ENCODE measurements at places on chromosomes 6 and 20.

DNA sequence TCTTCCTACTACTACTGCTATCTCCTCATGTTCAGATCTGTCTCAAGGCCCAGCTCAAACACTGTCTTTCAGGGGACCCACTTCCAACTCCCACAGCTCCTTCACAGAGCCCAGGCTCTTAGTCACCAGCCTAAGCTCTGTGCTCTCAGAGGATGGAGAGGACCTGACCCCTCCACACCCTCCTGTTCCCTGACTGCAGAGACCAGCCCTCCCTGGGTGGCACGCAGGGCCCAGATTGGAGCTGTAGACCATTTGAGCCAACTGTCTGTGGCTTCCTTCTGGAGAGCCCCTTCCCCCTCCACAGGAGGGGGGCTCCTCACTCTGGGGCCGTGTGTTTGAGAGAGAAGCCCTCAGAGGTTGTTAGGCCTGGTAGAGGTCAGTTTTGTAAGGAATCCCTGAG, 9.8 kb downstream of the SNPH start:
- DNase-seq: no peak

DNA sequence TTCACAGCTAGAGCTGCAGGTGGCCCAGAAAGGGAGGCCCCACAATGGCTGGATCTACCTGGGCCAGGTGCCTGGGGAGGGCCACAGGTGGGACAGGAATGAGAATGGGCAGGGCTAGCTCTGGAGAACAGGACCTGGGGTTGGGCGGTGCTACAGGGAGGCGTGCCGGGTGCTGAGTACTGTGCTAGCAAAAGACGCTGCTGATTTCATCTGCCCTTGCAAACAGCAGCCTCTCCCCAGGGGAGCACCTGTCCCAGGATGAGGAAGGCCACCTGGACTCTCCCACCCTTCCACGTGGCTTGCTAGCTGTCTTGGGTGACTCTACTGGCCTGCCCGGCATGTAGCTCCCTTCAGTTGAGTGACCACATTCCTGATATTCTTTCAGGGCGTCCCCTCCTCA, 6.6 kb upstream of the YTHDF1 start:
- no peak for DNase-seq

GRCh38 chr20:61845233-61845671, 220.4 kb downstream of the TAF4 start:
- no peak for DNase-seq

GRCh38 chr6:27994616-27995015, 37.6 kb downstream of the OR2B6 start:
- no peak for DNase-seq

DNA sequence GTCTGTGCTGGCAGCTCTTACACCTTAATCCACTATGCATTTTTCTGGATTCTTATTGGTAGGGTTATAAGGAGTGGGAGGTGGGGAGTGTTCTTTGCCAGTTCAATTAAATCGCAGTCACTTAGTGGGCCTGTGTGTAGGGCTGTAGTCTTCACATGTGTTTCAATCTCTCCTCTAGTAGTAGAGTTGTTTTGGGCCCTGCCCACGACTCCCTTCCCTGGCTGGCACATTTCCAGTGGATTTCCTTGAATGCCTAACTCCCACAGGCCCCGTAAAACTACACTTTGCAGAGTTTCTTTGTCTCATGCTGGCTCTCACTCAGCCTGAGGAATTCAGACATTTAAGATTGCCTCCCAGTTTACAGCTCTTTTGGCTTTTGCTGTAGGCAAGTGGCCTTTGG, 414.0 kb upstream of the OPRM1 start:
- no peak for DNase-seq

- no peak for DNase-seq
Measured at GRCh38 chr20:11188843-11189603, 515.2 kb upstream of the JAG1 start.

GRCh38 chr20:39913274-39913673, 775.8 kb downstream of the MAFB start:
- DNase-seq: no peak

DNA sequence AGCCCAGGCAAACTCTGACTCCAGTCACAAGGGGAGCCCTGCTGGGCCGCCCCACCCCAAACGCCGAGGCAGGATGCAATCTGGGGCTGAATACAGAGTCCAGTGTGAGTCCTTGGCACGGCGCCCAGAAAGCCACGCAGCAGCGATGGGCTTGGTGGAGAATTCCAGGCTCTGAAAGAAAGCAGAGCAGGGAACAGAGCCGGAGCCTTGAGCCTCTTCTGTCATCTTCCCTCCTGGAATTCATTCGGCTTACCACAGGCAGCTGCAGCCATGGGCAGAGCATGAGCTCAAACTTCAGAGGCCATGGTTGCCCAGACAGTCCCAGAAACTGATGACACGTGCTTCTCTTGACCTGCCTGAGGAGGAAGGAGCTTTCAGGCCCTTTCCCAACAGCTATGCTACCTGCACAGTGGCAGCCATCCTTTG, 441.1 kb upstream of the JARID2 start:
- no peak for DNase-seq

Measured in CD4-positive, alpha-beta T cell treated with Interleukin-12 subunit alpha and Interleukin-12 subunit beta, for 1 hour (primary cell).